ENCODE measurements at places on chromosomes 4 and X. TPM values are rescaled to one million over a fixed set of nuclear protein-coding genes. Genes with fewer than 3 reads are reported as not detected.

DNA sequence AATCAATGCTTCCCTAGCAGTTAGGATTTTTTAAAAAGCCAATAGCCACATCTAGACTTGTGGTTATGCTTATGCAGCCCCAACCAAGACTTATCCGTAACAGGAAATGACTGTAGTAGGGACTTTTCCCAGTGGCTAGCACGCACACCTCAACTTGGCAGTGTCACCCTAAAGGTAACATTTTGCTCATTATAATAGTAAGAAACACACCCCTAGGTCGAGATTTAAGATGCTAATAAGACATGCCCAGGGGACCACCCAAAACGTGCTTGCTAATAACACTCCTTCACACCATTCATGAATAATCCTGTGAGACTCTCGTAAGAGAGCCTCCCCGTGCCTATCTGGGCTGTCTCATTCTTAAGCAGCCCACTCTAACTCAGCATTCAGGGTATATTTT is 195.3 kb downstream of the CHIC1 start:
- DNase-seq, result no peak
- H3K27ac ChIP-seq, result no peak overlapping the region
- no peak overlapping the region for H3K4me3 ChIP-seq
- no peaks in the 10 kb centered on the region for H3K4me1 ChIP-seq
- no peaks in the 10 kb centered on the region for H3K36me3 ChIP-seq

The UGT2B11 gene
- total RNA-seq, result not detected

The LUZP4 gene
- not detected for total RNA-seq

- peak overlapping the region; percentile 77 for H3K27ac ChIP-seq
- no peak for DNase-seq
These were observed 108.0 kb downstream of the MAML3 start for GRCh38 chr4:140046016-140046415.

DNA sequence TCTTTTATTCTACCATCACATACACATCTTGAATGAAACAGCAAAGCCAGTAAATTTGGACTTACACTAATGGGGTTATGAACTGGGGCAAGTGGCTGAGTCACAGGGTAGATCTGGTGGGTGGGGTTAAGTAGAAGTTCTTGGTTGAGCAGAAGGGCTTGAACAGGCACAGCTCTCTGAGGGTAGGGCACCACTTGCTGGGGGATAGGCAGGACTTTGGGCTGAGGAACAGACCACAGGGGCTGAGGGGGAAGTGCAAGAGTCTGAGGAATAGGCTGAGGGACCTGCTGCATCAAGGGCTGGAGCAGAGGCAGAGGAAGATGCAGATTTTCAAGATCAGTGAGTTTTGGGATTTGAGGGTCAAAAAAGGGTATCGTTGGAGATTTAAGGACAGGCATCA is 8.3 kb downstream of the CSN2 start:
- H3K4me1 ChIP-seq, result no peaks in the 10 kb centered on the region
- H3K36me3 ChIP-seq, result no peaks in the 10 kb centered on the region
- H3K4me3 ChIP-seq, result no peak overlapping the region
- H3K27me3 ChIP-seq, result no peaks in the 10 kb centered on the region
- DNase-seq, result no peak

GRCh38 chr4:19880206-19880605 is 371.5 kb upstream of the SLIT2 start:
- H3K36me3 ChIP-seq, result no peaks in the 10 kb centered on the region
- H3K4me3 ChIP-seq, result no peak overlapping the region
- H3K27ac ChIP-seq, result no peak overlapping the region
- DNase-seq, result no peak

The SPATA18 gene
- total RNA-seq, result 7.5 TPM

The DNAAF6 gene
- total RNA-seq, result not detected

- H3K27me3 ChIP-seq, result peaks cover 12% of the 10 kb centered on the region
- H3K4me1 ChIP-seq, result no peaks in the 10 kb centered on the region
- DNase-seq, result no peak
- no peak overlapping the region for H3K4me3 ChIP-seq
- no peak overlapping the region for H3K27ac ChIP-seq
These were observed 202.7 kb downstream of the CRLF2 start for GRCh38 chrX:1009771-1010170.

DNA sequence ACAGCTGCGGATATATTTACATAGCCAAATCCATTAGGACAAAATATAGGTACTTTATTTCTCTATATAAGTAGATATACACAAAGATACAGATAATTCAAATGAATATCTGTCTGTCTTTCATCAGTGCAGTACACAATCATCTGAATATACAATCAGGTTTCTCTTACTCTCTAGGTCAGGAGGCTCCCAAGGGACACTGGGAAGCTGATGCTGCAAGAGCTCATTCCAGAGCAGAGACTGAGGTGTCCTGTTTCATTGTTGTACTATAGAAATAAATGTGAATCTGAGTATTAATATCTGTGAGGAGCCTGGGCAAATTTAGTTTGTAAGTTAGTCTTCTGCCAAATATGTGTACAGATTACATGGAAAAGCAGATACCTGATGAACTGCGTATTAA is 4.2 kb downstream of the TLL1 start:
- H3K4me1 ChIP-seq, result peaks cover 53% of the 10 kb centered on the region
- peak overlapping the region; percentile 36 for H3K27ac ChIP-seq
- peaks cover 12% of the 10 kb centered on the region for H3K27me3 ChIP-seq

The POU4F2 gene
- total RNA-seq, result not detected

GRCh38 chr4:180485407-180485806 is 1757.8 kb upstream of the TENM3 start:
- DNase-seq, result no peak
- no peaks in the 10 kb centered on the region for H3K4me1 ChIP-seq
- H3K4me3 ChIP-seq, result no peak overlapping the region
- H3K27me3 ChIP-seq, result peaks cover 2% of the 10 kb centered on the region
- H3K27ac ChIP-seq, result no peak overlapping the region

The SASH3 gene
- 3.9 TPM for total RNA-seq

DNA sequence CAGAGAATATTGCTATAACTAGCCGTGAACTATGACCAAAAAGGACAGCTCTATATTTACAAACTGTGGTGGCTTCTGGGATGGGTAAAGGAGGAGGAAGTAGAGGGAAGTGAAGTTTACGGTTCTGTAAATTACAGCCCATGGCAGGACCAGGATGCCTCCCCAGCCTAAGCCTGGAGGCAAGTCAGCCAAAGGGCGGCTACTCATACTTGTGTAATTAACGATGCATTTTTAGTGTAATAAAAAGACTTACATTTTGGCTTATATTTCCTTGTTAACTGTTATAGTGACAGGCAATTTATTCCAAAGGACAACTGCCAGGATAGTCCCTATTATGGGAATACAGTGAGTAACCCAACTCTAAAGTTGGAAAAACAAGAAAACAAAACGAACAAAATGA is 139.9 kb upstream of the OTUD4 start:
- peak; percentile 10 for DNase-seq
- H3K27me3 ChIP-seq, result no peaks in the 10 kb centered on the region
- H3K27ac ChIP-seq, result no peak overlapping the region
- H3K36me3 ChIP-seq, result no peaks in the 10 kb centered on the region
- no peaks in the 10 kb centered on the region for H3K4me1 ChIP-seq

DNA sequence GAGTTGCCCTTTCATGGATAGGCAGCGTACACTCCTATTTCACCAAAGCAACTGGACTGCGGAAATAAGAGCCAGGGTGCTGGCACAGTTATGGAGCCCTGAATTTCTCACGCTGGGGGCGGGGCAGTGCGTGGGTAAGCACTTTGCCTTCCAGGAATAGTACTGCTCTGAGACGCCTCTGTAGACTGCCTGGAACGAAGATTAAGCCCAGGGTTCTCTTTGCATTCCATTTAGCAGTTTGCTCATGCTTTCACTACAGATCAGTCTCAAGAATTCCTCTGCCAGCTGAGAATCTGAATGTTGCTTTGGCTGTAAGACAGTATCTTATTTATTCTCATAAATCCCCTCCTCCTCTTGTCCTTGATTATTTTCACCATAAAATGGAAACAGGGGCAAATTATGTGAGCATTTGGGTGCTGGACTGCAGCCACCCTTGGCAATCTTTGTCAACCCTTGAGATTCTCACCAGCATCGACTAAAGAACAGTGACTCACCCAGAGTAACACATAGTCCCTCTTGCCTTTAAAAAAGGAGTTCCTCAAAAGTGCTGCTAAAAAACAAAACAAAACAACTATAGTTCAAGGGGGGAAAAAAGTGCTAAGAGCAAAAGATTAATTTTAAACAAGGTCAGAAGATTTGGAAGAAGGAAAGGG is 88.9 kb upstream of the CITED1 start:
- no peaks in the 10 kb centered on the region for H3K27me3 ChIP-seq
- peaks cover 9% of the 10 kb centered on the region for H3K4me1 ChIP-seq
- no peak for DNase-seq
- no peak overlapping the region for H3K27ac ChIP-seq

DNA sequence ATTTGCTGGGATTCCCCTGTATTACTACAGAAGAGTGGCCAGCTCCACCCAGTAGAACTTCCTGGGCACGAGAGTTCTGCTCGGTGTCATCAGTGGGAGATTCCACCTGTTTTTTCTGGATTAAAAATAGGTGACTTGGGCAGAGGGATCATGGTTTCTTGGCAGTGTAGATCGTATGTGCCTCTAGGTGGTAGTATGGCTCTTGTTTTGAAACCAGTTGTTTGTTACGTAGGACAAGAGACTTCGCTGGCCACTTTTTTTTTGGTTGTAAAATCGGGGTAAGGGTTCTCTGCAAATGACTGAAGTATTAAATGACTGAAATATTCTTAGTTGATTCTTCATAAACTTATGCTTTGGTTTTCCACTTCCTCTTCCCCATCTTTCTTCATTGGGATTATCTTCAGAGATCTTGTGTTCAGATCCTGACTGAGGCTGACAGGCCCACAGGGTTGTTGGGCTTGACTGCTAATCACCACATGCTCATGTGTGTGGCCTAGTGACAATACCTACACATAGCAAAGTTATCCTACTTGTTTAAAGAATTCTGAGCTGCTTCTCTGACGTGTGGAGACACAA is 43.8 kb upstream of the WDR1 start:
- no peak for DNase-seq
- no peaks in the 10 kb centered on the region for H3K36me3 ChIP-seq
- H3K4me3 ChIP-seq, result no peak overlapping the region
- no peaks in the 10 kb centered on the region for H3K27me3 ChIP-seq

DNA sequence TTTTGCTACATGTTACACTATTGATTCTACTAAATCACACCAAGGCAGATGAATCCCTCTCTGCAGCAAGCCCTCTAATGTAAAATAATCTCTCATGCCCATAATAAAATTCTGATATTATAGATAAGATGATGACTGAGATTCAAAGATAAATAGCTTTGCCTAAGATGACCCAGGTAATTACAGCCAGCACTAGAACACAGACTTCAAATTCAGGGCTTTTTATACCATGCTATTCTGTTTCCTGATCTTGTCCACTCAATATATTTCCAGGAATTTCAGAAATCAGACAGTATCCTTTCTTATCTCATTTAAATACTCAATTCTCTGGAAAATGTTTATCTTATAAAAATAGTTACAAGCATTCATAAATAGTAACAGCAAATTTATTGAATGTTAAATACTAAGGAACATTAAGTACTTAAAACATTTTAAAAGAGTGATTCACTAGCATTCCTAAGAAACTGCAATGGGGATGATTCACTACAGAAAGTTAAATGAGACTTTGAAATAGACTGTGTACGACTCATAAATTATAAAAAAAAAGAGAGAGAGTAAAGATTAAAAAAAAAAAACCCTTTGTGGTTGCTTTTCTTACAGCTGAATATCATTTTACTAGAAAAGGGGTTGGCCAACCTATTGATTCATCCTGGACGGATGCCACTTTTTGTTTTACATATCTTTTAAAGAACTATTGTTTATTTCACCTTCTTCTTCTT is 45.8 kb upstream of the IL21 start:
- no peak for DNase-seq
- H3K36me3 ChIP-seq, result no peaks in the 10 kb centered on the region
- H3K27me3 ChIP-seq, result no peaks in the 10 kb centered on the region
- no peak overlapping the region for H3K4me3 ChIP-seq
- peak overlapping the region; percentile 35 for H3K27ac ChIP-seq

The GC gene
- total RNA-seq, result not detected

The CNGA1 gene
- total RNA-seq, result not detected

- no peak overlapping the region for H3K27ac ChIP-seq
- H3K4me1 ChIP-seq, result peaks cover 6% of the 10 kb centered on the region
- no peaks in the 10 kb centered on the region for H3K27me3 ChIP-seq
These were observed 81.5 kb downstream of the ATP10D start for GRCh38 chr4:47566566-47566965.

GRCh38 chrX:154476821-154477220 is 2.3 kb downstream of the LAGE3 start:
- H3K4me1 ChIP-seq, result peaks cover 12% of the 10 kb centered on the region
- no peak overlapping the region for H3K4me3 ChIP-seq
- H3K27me3 ChIP-seq, result no peaks in the 10 kb centered on the region
- H3K27ac ChIP-seq, result no peak overlapping the region
- DNase-seq, result no peak

DNA sequence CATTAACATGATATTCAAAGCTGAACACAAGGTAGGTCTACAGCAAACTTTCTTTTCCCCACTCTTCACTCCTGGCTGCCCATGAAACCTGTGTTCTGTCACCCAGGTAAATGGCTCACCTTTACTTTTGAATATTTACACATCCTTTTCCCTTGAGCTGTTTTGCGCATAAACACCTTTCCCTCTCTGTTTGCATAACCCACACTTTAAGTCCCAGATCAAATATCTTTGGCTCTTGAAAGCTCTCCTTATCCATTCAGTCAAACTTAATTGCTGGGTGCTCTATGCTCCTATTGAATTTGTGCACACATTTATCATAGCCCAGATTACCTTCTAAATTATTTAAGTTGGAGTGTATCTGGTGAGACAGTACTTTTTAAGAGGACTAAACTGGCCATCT is 51.7 kb upstream of the ATP8A1 start:
- no peak for DNase-seq
- H3K36me3 ChIP-seq, result no peaks in the 10 kb centered on the region
- H3K27ac ChIP-seq, result no peak overlapping the region

The DDIT4L gene
- 0.83 TPM for total RNA-seq

DNA sequence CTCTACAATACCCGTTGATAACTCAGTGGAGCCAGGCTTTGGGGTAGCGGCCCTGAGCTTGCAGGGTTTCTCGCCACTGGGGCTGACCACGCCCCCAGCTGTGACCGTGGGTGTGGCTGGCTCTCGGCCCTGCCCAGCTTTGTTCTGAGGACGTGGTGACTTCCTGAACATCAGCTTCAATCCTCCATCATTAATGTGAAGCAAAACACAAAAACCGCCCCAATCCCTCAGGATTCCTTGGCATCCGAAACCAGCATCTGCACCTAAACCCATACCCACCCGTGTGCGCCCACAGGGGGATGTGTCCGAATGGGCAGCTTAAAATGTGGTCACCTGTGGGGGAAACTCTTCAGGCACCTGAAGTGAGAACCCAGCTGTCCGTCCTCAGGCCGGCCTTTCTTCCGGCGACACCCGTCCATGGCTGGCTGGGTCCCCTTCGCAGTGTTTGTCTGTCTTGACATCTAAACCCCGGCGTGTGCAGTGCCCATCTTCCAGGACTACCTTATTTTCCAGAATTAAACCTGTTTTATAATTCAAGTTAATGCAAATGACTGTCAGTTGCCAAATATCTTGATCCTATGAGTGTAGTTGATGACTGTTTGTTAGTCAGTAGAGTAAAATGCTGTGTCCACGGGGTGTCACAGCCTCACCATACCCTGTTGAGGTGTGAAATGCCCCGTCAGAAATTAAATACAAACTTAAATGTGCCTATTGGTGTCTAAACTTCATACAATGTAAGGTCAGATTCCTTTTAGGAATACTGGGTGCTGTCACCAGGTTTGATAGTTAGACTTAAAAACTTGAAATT is 27.3 kb downstream of the NELFA start:
- no peaks in the 10 kb centered on the region for H3K27me3 ChIP-seq
- no peak overlapping the region for H3K27ac ChIP-seq
- H3K36me3 ChIP-seq, result peaks cover 100% of the 10 kb centered on the region

- H3K27ac ChIP-seq, result no peak overlapping the region
- no peaks in the 10 kb centered on the region for H3K27me3 ChIP-seq
- no peaks in the 10 kb centered on the region for H3K4me1 ChIP-seq
- H3K36me3 ChIP-seq, result no peaks in the 10 kb centered on the region
- no peak for DNase-seq
These were observed 24.4 kb upstream of the SMARCA5 start for GRCh38 chr4:143489106-143489505.
